ENCODE measurements at places on chromosomes 2 and 18.

- no peak for DNase-seq
Observed at GRCh38 chr18:60698901-60699300, 326.3 kb upstream of the MC4R start.

- DNase-seq = no peak
Observed at GRCh38 chr2:207895274-207895860, 125.7 kb upstream of the FZD5 start.

DNA sequence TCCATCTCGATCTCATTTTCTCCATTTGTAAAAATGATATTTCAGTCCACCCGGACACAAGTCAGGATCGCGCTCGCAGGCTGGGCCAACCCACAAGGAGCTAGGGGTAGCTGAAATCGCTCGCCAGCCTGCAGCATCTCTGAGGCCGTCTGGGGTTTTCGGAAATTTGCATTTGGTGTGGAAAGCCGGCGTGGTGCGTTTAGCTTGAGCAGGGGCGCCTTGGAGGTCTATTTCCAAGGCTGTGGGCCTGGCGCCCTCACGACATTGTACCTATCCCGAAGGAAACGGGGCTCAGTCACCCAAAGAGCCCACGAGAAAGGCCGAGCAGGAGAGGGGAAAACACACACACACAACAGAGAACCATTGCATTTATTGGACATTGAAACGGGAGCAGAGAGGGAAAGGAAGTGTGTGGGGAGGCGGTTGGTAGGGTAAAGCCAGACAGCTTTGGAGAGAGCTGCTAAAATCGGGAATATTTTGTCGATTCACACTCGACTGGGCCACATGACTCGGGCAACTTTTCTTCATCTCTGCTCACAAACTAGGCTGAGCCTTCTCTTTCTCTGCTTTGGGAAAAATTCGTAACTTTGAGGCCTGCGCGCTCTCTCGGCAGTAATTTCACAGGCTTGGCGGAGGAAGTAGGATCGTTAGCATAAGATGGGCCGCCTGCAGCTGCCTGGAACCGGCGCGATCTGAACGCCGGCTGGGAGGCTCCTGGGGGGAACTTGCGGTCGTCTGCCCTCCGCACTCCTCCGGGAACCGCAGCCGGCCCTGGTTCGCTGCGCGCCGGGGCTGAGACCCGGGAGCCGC is 1.1 kb upstream of the HOXD8 start:
- DNase-seq = no peak

DNA sequence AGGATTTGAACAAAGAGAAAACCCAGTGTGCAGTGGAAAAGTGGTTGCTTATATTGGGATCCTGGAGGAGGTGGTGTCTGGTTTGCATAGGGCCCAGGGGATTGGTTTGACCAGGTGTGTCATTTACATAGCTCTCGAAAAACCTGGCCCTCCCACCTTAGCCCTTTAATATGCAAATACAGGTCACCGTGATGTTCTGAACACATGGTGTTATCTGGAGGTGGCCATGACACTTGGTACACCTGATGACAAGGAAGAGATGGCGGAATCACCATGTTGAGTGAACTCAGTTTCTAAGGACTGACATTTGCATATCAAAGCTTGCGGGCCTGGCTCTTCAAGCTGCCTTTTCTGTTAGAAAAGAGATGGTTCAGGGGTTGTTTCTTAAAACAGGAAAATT is 2.3 kb upstream of the NAPG start:
- no peak for DNase-seq

GRCh38 chr2:204225671-204226073 is 289.1 kb downstream of the ICOS start:
- no peak for DNase-seq

DNA sequence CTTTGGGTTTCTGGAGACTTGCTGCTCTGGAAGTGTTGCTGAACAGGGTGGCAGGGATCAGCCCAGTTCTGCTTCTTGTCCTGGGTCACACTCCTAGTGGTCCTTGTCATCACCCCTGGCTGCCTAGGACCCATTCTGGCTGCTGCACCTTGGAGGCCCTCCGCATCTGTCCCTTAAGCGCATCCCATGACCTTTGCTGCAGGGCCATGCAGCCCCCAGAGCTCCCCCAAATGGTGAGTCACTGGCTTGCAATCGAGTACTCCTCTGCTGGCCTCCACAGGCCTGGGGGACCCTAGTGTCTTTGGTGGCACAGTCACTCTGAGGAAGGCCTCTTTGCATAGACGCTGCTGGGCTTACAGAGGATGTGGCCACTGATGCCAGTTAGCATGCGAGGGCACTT is 188.5 kb downstream of the ASB1 start:
- no peak for DNase-seq

DNA sequence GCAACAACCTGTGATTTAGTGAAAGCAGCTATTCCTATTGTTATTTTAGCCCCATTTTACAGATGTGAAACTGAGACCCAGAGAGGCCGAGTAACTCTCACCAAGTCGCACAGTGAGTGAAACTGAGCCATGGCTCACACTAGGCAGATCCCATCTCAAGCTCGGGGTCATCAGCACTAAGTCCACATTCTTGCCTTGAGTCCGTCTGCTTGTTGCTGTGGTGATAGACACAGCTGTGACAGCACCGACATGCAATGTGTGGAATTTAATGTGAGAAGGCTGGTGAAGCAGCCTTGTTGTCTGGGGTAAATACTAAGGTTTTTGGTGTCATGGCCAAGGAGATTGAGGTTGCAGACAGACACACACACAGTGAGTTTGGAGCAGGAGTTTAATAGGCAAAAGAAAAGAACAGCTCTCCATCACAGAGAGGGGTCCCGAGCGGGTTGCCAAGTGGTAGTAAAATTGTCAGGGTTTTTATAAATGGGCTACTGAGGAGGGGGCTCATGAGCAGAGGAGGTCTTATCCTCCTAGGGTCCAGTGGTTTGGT is 40.2 kb upstream of the GMCL1 start:
- no peak for DNase-seq

DNA sequence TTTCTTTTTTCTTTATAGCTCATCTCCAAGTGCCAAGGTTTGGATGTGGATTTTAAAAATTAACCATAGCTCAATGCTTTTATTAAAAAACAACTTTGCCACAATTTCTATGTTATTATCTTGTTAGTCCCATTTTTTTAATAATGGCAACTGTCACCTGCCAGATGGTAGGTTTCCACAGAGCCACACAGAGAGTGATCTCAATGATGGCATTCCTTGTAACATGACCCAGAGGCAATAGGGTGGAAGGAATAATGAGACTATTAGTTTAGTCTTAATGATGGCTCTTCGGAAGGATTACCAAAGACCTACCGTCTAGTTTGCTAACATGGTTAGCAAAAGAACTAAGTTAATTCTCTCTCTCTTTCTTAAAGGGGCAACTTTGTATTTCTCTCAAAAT is 64.0 kb downstream of the REL start:
- DNase-seq = no peak

DNA sequence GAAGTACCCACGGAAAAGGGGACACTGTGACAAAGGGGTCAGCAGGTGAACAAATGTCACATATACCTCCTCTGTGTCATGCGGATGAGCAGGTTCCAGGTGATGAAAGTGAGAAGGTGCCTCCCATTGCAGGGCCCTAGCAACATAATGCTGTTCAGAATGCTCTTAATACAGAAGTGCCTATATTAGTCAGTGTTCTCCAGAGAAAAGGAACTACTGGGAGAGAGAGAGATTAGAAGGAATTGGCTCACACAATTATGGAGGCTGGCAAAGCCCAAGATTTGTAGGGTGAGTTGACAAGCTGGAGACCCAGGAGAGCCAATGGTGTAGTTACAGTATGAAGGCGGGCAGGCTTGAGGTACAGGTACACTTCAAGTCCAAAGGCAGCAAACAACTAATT is 98.1 kb upstream of the CDC42EP3 start:
- DNase-seq = no peak

- DNase-seq = no peak
Observed at GRCh38 chr18:76953583-76954233, 131.4 kb downstream of the ZNF236 start.

DNA sequence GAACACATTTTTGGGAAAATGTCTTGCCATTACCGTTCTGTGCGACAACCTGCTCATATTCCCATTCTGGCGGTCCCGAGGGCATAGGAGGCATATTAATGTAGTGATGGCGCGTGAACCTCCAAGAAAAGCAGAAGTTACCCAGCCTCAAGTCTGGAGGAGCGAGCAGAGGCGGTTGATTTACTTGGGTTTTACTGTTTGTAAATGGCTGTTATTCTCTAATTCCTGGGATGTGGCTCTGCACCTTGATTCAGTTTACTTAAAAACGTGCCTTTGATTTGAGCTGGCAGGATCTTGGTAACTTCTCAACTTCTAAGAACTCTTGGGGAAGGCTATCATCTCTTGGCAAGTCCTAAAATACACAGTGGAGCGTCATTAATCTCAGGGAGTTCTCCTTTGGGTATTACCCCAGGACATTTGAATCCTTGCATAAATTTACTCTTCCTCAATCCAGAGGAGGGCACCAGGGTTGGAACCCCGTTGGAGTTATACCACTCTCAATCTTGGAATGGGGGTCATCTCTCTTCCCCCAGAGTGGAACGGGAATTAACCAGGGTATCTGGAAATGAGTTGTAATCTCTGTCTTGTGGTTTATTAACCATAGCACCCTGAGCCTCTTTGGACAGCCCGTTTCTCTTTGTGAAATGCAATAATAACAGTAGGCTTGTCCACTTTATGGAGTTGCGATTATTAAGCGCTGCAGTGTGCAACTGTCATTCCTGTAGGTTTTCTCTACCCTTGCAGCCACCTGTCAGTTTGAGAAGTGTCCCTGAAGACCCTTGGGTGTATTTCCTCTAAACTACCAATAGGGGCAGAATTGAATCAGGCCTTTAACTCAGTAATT is 2.1 kb downstream of the HK2 start:
- peak; percentile 86 for DNase-seq

GRCh38 chr2:85667561-85668008 is 414 bp downstream of the SFTPB start:
- DNase-seq = no peak

GRCh38 chr2:81495556-81495955 is 1191.0 kb upstream of the LRRTM1 start:
- DNase-seq = no peak
